ENCODE measurements at places on chromosomes 7 and 10.

- no peak for DNase-seq
Observed at GRCh38 chr10:114987995-114988394, 50.0 kb downstream of the TRUB1 start.

DNA sequence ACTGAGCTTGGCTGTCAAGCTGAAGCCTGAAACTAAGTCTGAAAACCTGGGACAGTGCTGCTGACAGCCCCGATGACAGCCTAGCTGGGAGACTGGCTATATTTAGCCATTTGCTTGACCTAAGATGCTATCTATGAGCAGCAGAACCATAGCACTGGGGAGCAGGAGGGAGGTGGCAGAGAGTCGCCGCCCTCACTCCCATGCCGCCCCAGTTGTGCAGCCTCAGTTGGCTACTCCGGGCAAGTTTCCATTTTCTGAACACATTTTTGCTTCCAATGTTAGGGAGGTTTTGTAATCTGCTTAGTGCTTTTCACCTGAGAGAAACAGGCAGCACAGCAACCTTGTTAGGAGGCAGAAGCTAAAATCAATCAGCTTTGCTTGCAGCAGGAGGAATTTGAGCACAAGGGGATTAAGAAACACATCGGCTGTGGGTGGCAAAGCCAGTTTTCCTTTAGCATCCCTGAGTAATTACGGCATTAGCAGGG lies 20.4 kb upstream of the C10orf71 start:
- no peak for DNase-seq

- DNase-seq = no peak
Observed at GRCh38 chr10:31647861-31648260, 280.8 kb downstream of the ARHGAP12 start.

DNA sequence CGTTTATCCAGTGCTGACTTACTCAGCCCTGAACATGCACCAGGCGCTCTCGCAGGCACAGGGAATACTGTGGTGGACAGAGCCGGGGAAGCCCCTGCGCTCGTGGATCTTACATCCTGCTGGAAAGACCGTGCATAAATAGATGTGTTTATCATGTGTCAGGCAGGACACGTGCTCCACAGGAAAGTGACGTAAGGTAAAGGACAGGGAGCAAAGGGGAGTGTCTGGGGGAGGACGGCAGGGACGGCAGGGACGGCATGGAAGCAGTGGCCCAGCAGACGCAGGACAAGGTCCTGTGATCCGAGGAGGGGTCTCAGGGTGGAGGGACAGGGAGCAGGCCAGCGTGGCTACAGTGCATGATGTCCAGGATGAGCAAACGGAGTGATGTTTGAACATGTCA lies 410.5 kb downstream of the PAXIP1 start:
- no peak for DNase-seq

DNA sequence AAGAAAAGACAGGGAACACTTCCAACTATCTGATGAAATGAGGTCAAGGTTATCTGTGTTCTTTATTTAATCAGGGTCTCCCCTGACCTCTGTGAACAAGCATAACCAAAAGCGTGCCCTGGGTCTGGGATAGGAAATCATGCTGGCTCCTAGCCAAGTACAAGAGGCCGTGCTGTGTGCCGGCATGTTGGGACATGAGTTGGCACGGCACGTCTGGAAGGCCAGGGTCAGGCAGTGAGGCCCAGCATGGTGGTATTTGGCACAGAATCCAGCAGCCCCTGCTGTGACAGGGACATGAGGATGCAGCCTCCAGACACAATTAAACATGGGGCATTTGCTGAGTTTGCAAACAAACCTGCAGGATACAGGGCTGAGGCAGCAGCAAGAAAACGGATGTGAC lies 320.4 kb downstream of the PLXNA4 start:
- DNase-seq = no peak
